ENCODE measurements at places on chromosomes 7 and 10.

DNA sequence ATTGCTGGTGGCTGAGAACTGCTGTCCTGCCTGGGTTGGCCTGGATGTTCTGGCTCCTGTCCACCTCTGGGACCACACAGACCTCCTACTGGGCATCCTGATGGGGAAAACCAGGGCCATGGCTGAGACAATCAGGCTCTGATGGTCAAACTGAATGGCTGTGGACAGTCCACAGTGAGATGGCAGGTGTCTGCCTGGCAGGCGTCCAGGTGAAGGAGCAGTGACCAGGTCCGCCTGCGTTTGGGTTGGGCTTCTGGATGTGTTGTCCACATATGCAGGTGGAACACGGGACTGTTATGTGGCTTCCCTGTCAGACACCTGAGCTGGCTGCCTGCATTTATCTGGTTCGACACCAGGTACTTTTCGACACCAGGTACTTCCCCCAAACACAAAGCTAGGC is 241.7 kb downstream of the BUB3 start:
- DNase-seq = no peak

- peak; percentile 27 for DNase-seq
These were observed 54.6 kb downstream of the EEPD1 start for GRCh38 chr7:36207451-36208291.

DNA sequence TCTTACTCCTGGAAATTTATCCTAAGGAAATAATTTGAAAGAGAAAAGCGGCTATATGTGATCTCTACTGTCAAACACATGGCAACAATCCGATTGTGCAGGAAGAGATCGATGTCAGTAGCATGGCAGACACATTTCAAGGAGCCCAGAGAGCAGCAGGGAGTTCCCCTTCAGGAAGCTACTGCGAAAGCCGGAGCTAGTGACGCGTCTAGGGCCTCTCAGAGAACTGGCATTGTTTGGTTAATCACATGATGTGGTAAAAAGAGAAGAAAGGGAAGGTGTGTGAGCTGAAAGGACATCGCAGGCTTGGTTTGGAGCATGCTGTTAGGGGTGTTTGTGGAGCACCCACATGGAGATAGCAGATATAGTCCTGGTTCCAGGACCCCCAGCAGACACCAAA is 74.9 kb downstream of the BEND7 start:
- no peak for DNase-seq

GRCh38 chr7:74483402-74484336 is 30.0 kb downstream of the GTF2IRD1 start:
- DNase-seq = no peak

DNA sequence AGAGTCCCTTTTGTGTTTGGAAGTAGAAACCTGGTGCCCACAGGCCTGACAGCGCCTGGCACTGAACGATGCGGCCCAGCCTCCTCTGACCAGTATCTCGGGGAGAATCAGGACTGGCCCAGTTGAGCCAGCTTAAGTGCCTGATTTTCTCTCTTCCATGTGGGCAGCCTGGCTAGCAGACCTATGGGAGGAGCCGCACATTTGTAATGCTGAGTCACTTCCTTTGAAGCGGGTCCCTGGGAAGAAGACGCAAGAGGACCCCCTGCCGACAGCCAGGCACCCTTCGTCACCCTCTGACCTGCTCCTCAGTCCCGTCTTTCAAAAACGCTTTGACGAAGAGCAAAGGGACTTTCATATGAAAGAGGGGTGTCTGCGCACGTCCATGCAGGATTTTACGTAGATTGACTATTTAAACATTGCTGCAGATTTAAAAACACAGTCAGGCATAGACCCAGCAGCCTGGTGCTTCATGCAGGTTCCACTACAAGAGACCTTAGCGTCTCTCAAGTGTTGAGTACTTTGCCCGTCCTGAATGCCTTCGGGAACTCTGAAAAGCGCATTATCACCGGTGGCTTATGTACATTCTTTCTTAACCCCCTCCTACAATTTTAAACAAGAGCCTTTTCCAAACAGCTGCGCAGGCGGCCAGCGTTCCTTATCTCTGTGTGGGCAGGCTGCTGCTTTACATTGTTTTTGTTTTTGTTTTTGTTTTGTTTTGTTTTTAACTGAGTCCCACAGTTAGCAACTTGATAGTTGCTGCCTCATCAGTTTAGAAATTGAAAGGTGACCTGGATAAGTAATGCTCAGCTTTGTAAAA is 36.5 kb upstream of the AP5Z1 start:
- DNase-seq = peak; percentile 36

DNA sequence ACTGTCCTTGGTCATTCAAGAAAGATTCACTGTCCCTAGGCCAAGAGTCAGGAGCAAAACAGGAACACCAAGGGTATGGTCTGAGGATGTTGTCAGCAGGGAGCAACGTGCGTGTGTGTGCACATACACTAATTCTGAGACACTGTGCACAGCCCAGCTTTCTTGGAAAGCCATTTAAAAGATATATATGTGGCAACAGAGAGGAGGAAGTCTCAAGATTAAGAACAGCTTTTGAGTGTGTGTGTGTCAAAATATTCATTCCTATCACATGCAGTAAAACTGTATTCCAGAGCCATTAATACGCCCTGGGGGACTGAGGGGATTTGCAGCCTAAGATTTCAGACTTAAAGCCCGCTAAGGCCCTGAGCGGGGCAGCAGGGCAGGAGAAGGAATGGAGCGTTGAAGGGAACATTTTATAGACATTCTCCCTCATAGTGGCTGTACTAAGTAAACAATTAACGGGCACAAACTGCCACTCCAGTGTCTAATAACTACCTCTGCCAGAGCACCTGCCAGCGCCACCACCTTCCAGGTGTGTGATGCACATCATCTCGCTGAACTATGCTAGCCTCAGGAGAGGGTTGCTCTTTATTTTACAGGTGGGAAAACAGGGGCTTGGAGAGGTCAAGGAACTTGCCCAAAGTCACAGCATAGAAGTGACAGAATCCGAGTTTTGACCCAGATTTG is 2.0 kb downstream of the NOD1 start:
- DNase-seq = no peak

GRCh38 chr7:113918946-113919345 is at the start of gene PPP1R3A:
Gene PPP1R3A (minus strand): TSS chr7:113919009. CDS start chr7:113918996, 13 bp downstream.
- no peak for DNase-seq

- no peak for DNase-seq
These were observed 86.7 kb downstream of the VWDE start for GRCh38 chr7:12316925-12317324.

DNA sequence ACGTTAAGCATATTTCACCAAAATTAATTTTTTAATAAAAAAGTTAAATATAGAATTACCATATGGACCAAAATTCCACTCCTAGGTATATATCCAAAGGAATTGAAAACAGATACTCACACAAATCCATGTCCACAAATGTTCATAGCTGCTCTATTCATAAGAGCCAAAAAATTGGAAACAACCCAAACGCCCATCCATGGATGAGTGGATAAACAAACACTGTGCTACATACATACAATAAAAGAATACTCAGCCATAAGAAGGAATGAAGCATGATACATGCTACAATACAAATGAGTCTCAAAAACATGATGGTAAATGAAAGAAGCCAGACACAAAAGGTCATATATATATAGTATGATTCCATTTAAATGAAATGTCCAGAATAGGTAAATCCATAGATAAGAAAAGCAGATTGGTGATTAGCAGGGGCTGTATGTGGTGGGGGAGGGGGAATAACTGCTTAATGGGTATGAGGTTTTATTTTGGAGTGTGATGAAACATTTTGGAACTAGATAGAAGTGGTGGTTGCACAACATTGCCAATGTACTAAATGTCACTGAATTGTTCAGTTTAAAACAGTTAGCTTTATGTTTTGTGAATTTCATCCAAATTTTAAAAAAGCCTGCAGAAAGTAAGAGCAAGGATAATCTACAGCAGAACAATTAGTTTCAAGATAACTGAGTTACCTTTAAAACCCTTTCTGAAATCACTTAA is 101.2 kb upstream of the EFCAB10 start:
- DNase-seq = no peak

GRCh38 chr7:1231214-1232102 is 1.2 kb upstream of the UNCX start:
- DNase-seq = no peak

DNA sequence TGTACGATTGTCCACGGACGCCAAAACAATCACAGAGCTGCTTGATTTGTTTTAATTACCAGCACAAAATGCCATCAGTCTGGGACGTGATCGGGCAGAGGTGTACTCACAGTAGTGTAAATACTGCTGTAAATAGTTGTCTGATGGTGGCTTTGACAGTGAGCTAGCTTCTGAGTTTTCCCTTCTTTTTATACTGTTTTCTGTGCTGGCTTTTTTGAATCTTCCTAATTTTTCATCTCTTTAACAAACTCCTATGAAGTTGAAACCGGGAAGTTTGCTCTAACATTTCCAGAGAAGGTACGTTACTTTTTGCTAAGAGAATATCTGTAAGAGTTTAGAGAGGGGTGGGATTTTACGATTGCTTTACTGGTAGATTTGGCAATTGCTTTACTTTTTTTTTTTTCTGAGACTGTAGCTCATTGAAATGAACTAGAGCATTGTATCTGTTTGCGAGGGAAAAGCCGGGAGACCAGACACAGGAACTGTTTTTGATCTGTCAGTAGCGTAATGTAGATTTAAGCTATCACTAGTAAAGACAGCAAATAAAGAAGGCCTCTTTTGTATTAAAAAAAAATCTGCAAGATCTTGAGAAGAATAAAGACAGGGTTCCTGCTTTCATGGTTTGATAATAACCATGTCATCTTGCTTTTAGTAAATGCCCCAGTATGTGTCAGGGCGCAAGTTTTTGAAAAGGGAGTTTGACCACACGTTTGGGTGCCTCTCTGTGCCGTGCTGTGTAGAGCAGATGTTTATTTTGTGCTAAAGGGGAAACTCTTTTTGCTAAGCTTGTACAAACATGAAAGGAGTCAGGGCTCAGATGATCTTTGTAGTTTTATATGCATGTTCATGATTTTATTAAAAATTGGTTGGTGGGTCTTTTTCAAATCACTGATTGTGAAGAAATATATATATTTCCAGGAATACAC is 712 bp downstream of the FOXP2 start:
- no peak for DNase-seq

GRCh38 chr10:76231286-76231934 is 800.0 kb downstream of the LRMDA start:
- DNase-seq = no peak

DNA sequence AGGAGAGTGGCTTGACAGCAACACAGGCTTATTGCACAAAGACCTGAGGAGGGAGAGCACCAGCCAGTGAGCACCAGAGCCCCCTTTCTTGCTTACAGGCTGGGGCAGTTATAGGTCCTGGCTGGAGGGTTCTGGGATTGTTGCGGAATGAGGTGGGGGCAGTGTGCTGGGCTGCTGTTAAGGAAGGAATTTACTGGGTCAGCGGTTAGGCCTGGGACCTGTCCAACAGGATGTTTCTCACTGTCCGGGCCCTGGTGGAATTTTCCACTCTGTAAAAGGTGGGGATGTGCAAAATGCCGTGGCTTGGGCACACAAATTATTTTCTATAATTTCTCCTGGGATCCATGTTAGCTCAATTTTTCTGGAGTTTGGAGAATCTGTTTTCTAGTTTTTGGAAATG is 757.3 kb downstream of the TYW1 start:
- DNase-seq = no peak

DNA sequence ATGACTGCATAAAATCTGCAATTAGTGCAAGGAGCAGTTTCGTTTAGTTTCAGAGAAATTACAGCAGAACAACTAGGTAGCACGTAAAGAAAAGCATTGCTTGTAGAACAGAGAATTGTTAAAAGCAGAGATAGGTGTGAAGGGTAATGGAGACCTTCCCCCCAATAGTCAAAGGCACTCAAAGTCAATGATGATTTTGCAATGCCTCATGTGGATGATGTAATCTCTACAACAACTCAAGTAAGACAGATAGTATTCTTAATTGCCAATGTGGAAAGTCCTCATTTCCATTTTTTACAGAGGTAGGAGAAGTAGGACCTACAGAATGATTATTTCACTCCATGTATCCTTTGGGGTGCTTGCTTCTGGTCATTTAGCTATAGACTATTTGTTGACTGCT is 94.3 kb upstream of the GNAI1 start:
- no peak for DNase-seq

DNA sequence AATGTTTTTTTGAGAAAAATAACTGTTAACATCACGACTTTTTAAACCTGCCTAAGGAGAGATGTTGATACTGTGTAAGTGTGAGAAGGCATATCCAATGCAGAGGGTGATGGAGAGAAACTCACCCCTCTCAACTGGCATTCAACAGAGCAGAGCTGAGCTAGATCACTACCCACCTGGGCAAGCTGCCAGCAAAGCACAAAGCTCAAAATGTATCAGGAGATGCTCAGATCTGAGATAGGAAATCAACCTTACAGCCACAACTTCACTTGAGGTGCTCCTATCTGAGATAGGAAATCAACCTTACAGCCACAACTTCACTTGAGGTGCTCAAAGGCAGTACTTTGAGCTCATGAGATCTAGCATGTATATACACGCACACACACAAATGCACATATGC is 151.5 kb upstream of the PDE1C start:
- DNase-seq = no peak

GRCh38 chr10:88131511-88132139 is 268.2 kb downstream of the PTEN start:
- no peak for DNase-seq

DNA sequence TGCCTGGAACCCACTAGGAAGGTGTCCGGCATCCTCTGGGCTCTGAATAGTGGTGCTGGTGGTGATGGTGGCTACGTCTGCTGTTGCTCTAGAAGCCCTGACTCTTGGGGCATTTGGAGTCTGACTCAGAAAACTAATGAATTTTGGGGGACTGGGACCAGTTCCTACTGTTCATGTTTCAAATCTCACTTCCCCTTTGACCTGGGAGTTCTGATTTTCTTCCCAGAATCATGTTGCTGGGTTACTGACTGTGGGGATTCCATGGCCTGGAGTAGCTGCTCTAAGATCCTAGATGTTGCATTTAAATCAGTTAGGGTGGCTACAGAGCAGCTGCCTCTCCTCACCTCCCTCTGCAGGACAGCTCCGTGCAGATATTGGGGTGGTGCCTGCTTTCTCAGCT is 3.2 kb downstream of the TSPAN33 start:
- no peak for DNase-seq

- DNase-seq = no peak
These were observed 12.3 kb downstream of the KLHL7 start for GRCh38 chr7:23117841-23118240.

DNA sequence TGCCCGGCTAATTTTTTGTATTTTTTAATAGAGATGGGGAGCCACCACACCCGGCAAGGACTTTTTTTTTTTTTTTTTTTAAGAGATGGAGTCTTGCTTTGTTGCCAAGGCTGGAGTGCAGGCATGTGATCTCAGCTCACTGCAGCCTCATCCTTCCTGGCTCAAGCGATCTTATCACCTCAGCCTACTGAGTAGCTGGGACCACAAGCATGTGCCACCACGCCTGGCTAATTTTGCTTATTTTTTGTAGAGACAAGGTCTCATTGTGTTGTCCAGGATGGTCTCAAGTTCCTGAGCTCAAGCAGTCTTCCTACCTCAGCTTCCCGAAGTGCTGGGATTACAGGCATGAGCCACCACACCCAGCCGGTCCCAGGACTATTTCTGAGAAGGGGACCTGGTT is 9.3 kb upstream of the MCU start:
- no peak for DNase-seq

DNA sequence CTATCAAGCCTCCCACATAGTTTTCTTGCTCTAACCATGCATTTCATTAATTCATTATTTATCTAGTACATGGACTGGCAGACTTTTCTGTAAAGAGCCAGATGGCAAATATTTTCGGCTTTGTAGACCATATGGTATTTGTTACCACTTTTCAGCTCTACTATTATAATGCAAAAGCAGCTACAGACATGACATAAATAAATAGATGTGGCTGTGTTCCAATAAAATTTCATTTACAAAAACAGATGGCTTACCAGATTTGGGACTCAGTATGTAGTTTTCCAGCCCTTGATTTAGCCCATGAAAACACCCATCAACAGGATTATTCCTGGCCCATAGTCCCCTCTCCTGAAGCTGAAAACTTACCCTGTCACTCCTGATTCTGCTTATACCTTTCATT is 32.1 kb downstream of the PLCE1 start:
- no peak for DNase-seq

Measured in activated CD8-positive, alpha-beta memory T cell treated with anti-CD3 and anti-CD28 coated beads, Interleukin-2, amount 50 U/mL, for 4 hours (primary cell).